Kidney capillary endothelial cell (primary cell): ENCODE measurements at places on chromosomes 6 and 20.
A peak's percentile ranks its signal among the peaks of the same experiment; 100 is the strongest.

DNA sequence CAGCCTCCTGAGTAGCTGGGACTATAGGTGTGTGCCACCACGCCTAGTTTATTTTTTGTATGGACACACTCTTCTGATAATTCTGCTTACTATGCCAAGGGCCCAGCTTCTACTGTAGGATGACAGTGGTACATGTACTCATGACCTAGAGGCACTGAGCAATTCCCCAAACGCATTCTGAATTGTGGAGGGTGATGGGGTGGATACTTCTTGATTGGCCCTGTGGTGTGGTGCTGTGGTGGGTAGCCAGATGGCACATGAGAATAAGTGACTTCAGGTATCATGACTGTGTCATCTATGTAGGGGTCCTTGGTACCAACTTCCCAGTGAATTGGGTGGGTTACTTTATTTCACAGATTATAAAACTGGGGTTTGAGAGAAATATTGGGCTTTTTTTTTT lies 11.0 kb downstream of the DNMT3B start:
- DNase-seq = no peak

- no peak for DNase-seq
These were observed 891.3 kb downstream of the EYS start for GRCh38 chr6:64815718-64816117.

DNA sequence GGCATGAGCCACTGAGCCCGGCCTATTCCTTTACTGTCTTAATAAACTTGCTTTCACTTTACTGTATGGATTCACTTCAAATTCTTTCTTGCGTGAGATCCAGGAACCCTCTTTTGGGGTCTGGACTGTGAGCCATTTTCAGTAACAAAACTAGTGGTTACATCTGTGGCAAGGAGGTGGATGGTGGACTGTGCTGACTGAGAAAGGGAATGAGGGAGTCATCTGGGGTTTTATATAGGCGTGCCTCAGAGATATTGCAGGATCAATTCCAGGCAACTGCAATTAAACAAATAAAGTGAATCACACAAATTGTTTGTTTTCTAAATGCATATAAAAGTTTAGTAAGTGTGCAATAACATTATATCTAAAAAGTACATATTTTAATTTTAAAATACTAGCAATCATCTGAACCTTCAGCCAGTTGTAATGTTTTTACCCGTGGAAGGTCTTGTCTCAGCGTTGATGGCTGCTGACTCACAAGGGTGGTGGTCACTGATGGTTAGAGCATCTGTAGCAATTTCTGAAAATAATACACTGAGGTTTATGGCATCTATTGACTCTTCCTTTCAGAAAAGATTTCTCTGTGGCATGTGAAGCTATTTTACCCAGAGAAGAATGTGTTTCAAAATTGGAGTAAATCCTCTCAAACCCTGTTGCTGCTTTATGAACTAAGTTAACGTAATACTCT lies 111.4 kb upstream of the FKBP1C start:
- no peak for DNase-seq

DNA sequence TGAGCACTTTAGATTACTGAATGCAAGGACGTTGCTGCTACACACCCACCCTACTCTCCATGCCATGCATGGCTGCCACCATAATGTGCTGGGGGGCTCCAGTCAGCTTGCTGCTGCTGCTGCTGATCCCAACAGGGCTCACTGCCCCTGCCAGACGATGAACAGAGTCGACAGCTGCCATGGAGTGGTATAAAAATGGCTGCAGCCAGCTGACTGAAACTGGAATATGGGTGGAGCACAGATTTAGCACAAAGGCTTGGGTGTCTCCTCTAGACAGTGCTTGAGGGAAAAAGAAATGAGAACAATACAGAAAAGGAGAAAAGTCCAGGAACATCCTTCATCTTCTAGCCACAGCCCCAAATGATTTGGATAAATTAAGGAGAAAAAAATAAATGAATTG lies 150.7 kb downstream of the PDSS2 start:
- DNase-seq = no peak

DNA sequence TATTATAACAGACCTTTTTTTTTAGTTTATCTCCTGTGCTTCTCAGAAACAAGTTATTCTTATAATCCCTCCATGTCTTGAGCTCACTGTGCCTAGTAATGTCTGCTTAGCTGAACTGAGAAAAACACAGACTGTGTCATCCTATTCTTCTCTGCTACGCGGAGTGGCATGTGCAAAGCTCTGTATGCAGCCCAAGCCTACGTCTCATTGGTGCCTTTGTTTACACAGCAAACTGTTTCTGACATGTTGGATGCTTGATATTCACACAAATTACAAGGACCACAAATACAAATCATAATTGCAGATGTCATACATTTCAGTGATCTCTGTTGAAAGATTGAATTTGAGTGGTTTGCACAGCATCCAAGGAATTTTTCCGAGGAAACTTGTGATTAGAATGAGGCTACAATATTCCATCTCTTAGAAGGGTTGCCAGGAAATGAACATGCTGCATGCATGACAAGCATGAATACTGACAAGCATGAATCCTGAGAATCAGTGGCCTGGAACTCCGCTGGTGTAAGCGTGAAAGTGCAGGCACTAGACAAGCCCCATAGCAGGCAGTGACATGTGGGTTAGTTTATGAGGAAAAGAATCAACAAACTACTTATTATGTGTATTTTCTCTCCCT lies 128.4 kb upstream of the SGK1 start:
- peak; percentile 28 for DNase-seq

- no peak for DNase-seq
These were observed 79.1 kb downstream of the SNAP25 start for GRCh38 chr20:10297684-10298240.

DNA sequence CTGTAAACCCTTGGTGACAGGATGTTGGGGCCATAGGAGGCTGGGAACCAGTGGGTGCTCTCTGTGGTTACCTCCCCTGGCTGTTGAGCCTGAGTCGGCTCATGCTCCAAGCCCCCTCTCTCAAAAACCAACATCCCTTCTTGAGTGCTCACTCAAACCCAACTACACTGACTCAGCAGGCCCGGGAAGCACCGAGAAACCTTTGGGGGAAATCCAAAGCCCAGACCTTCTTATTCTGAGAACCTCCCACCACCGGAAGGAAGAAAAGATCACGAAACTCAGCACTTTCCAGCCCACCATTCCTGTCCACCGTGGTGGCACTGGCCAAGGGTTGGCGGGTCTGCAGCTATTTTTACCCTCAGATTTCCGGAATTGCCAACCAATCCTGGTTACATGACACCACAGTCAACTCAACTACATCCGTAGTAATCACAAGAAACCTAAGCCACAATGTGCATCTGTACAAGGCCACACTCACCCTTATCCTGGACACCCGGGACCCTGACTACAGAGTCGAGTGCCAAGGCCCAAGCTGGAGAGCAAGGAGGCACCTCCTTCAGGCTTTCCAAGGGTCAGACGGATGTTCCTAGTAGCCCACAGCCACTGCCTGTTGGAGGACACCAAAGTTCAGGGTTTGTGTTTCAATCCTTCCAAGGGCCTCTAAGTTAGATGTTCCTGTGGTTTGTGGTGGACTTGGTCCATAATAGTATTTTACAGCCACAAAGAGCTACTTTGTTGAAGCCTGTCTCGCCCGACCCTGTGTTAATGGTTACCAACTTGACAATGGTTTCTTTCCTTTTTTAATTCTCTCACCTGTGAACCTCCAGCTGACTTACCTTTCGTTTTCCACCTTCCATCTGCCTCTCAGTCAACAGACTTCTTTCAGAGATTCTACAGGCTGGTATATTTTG lies 317.0 kb downstream of the CDC5L start:
- no peak for DNase-seq

DNA sequence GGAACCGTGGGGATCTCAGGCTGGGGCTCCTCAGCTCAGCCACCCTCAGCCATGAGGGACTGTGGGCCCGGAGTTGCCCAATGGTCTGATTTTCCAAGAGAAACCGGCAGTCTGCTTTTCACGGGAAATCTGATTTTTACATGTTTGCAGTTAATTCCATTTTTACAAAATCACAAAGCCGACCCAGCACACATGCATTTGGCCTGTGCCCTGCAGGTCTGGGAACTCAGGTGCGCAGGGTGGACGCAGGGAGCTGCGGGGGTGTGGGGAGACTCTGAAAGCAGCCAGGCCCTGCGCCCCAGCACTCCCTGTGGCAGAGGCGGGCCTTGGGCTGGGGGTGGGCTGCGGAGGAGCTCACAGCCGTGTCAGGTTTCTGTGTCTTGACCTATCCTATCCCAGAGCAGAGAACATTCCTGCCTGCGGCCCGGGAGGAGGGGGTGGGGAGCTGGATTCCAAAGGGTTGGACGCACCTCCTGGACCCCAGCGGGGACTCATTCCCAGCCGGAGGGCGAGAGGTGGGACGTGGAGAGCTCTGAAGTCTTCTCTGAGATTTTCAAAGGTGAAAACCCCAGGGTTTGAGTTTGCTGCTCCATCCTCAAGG lies 60.6 kb downstream of the ADNP start:
- no peak for DNase-seq

DNA sequence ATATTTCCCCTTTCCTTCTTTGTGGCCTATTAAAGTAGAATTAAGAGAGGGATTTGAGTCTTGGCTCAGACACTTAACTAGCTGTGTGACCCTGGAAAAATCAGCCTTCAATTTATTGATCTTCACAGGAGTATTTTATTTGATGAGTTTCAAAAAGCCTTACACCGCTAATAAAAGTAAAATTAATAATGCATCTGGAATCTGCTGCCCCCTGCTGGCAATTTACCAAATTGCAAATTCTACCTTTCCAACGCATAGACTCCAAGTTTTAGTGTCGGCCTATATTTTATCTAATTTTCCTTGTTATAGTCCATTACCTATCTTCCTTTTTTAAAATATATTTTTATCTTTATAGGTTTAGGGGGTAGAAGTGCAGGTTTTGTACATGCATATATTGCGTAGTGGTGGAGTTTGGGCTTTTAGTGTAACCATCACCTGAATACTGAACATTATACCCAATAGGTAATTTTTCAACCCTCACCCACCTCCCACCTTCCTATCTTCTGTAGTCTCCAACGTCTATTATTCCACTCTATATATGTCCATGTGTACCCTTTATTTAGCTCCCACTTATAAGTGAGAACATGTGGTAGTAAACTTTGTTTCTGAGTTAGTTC lies 46.3 kb downstream of the GOPC start:
- DNase-seq = peak; percentile 55

DNA sequence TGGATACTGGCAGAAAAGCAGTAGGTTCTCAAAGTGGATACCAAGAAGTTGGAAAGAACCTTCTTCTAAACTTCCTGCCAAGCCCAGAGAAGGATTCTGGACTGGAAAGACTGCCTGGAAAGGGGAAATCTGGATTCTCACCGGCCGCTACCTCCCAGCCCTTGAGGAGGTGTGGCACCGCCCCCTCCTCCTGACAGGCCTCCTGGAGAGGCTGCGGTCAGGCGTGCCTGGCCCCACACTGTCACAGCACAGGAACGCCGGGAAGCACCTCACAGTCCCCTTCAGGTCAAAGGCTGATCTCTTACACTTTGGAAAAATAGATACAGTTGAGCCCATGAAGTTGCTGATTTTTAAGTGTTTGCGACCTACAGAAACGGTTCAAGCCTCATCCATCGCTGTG lies 16.3 kb upstream of the PDE10A start:
- no peak for DNase-seq

GRCh38 chr20:47205577-47206123 lies 150.8 kb downstream of the ZMYND8 start:
- peak; percentile 65 for DNase-seq

GRCh38 chr6:161270116-161270515 lies 3.7 kb downstream of the AGPAT4 start:
- DNase-seq = no peak

GRCh38 chr6:163637524-163637923 lies 223.0 kb downstream of the QKI start:
- no peak for DNase-seq

DNA sequence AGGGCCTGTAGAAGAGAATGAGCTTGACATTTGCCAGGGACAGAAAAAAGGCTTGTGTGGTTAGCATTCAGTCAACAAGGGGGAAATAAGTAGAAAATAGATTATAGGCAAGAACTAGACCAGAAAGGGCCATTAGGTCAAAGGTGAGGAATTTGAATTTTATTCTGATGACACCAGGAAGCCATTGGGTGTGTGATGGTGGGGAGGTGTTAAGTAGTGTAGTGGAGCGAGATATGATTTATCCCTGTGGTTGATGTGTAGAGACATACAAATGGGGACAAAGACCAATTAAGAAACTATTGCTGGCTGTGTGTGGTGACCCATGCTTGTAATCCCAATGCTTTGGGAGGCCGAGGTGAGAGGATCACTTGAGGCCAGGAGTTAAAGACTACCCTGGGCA lies 11.0 kb downstream of the DSTN start:
- no peak for DNase-seq

- no peak for DNase-seq
These were observed 210.3 kb downstream of the PLCB1 start for GRCh38 chr20:8342391-8342790.

DNA sequence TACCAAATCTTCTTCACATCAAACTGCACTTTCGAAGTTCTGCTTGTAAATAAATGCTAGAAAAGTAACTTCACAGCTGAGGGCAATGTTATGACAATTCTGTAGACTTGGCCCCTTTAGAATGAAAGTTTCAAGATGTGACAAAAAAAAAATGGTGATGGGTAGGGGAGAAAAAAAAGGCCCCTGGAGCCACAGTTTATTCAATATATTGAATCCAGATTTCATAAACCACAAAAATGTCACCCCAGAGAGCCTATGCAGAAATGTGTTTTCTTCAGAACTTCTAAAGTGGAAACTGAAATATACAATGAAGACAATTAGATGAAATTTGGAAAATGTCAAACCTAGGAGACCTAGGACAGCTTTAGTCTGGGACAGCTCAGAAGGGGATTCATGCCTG lies 143.1 kb downstream of the EDN3 start:
- no peak for DNase-seq

DNA sequence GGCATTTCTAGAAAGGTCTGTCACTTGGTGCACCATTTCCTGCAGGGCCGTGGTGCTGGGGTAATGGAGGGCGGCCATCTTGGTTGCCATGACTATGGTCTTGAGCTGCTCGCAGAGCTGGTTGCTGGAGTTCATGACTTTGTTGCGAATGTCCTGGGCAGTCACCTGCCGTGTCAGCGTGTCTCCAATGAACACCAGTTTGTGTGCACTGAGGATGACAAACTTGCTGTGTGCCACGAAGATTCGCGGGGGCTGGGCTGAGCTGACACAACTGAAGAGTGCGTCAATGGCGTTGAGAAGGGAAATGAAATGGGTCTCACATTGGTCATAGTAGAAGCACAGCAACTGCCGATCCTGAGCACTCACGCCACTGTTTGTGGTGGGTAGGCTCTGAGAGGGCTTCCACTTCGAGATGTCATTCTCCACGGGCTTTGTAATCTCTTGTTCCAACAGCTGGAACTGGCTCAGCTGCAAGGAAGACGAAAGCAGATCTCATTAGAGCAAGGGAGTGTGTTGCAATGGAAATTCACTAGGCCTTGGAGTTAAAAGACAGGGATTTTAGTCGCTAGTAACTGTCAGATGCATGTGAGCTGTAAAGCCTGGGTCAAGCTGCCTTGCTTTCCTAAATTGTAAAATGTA lies 47.1 kb downstream of the NEDD9 start:
- DNase-seq = no peak

GRCh38 chr6:169990095-169991030 lies 238.9 kb downstream of the ERMARD start:
- DNase-seq = no peak

GRCh38 chr6:37654727-37655500 lies 42.8 kb downstream of the MDGA1 start:
- DNase-seq = no peak
